ENCODE measurements at places on chromosomes 6 and 20. TPM values are rescaled to one million over a fixed set of nuclear protein-coding genes. Genes with fewer than 3 reads are reported as not detected.

SLC22A7 gene
- polyA plus RNA-seq = 0.60 TPM

DNA sequence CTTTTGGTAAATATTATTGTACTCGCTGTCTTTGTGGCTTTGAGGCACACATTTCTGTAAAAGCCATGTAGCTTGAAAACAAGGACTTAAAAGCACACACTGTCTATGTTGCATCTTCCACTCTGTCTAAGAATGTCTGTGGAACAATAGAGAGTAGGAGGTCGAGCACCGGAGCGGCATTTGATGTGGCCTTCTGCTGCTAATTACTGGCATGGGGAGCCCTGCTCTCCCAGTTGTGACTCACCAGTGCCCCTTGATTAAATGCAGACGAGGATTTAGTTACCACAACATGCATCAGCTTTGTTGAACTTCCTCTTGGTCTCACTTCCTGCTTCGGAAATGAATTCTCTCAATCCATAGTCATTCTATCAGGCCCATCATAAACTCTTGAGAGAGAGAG, 680.7 kb upstream of the SLC35B3 start:
- no peak for DNase-seq

DNA sequence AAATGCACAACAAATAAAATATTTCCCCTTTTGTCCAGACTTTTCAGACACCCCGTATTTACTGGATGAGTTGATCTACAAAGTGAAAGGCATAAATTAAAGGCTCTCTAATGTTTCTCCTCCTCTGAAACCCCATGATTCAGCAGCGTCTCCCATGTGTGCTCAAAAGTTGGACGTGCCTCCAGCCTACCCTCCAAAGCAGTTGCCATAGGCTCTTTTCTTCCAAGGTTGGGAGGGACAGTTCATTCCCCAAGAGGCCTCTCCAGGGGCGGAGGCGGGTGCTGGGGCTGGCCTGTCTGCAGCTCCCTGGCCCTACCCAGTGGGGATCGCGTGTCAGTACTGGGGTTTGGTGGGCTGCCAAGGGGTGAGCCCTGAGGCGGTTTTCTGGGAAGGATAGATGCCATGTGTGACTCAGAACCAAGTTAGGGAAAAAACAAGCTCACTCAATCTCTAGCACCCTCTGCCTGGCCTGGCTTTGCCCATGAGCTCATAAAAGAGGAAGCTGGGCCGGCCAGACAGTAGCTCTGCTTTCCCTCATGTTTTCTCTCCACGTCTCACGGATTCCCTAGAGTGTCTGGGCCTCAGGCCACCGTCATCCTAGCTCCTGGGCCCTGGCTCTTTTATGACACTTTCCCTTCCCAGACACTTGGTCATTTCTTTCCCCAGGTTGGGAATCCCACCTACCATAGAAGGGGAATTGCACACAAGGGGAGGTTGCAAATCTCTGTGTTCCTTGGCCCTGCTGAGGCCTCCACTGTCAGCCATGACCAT, 8.0 kb upstream of the IER3 start:
- no peak for DNase-seq

GRCh38 chr20:38599410-38599882, 2.2 kb upstream of the ARHGAP40 start:
- no peak for DNase-seq

- no peak for DNase-seq
Observed at GRCh38 chr6:5302995-5303622, 41.8 kb downstream of the FARS2 start.

Measured in left renal pelvis (tissue), 4 donors.